ENCODE measurements at places on chromosomes 16 and 17.

- DNase-seq = no peak
Observed at GRCh38 chr17:37676115-37676925, 33.1 kb upstream of the DDX52 start.

- no peak for DNase-seq
Observed at GRCh38 chr17:72517413-72518158, 396.8 kb downstream of the SOX9 start.

DNA sequence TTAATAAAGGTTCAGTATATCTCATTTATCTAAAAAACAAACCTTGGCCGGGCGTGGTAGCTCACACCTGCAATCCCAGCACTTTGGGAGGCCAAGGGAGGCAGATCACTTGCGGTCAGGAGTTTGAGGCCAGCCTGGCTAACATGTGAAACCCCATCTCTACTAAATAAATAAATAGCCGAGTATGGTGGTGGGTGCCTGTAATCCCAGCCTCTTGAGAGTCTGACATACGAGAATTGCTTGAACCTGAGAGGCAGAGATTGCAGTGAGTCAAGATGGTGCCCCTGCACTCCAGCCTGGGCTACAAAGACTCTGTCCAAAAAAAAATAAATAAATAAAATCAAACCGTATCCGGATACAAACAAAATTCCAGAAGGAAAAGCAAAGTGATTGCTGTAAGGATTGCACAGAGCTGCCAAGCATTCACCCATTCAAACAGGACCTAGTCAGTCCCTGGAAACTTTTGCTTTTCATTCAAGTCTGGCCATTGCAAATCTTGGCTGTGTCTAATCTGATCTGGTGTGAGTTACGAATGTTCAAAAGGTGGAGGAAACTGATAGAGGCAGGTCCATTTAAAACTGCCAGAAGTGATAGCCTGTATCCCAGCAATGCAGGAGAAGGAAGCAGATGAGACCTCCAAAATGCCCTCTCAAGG, 102.5 kb upstream of the CLEC3A start:
- no peak for DNase-seq

DNA sequence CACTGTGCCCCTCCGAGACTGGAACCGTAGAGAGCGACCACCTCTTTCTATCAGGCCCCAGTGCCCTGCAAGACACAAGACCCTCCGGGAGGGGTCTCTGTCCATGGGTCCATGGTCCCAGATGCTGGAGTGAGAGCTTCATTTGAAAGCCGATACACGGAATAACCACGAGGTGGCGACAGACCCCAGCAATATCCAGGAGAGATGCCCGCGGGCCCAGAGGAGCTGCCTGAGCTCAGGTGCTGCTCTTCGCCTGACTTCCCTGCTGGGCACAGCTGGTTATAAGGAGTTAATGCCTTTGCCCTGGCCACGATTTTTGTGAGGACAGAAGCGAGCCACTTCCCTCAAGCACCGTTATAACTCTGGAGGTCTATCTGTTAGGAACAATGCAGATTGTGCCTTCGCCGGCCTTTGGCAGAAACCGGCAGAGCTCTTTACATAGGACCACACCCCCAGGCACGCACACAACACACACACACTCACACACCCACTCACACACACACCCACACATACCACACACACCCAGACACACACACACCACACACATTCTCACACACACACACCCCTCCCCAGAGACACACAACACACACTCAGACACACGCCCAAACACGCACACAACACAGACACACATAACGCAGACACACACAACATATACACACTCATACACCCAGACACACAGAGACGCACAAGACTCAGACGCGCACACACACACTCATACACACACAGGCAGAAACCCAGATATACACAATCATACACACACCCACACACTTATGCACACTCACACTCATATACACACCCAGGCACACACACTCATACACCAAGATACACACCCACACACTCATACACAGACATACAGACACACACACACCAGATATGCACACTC, 436.4 kb downstream of the SOX9 start:
- DNase-seq = peak; percentile 38

GRCh38 chr16:10339777-10340732, 45.8 kb upstream of the ATF7IP2 start:
- DNase-seq = peak; percentile 41
